ENCODE measurements at places on chromosomes 7 and 10.
A peak's percentile ranks its signal among the peaks of the same experiment; 100 is the strongest.

- no peaks in the 10 kb centered on the region for H3K4me1 ChIP-seq
- no peak overlapping the region for H3K27ac ChIP-seq
- no peaks in the 10 kb centered on the region for H3K36me3 ChIP-seq
- no peak overlapping the region for H3K4me3 ChIP-seq
- H3K27me3 ChIP-seq = no peaks in the 10 kb centered on the region
- no peak for DNase-seq
Observed at GRCh38 chr7:69732203-69732602, 133.9 kb downstream of the AUTS2 start.

DNA sequence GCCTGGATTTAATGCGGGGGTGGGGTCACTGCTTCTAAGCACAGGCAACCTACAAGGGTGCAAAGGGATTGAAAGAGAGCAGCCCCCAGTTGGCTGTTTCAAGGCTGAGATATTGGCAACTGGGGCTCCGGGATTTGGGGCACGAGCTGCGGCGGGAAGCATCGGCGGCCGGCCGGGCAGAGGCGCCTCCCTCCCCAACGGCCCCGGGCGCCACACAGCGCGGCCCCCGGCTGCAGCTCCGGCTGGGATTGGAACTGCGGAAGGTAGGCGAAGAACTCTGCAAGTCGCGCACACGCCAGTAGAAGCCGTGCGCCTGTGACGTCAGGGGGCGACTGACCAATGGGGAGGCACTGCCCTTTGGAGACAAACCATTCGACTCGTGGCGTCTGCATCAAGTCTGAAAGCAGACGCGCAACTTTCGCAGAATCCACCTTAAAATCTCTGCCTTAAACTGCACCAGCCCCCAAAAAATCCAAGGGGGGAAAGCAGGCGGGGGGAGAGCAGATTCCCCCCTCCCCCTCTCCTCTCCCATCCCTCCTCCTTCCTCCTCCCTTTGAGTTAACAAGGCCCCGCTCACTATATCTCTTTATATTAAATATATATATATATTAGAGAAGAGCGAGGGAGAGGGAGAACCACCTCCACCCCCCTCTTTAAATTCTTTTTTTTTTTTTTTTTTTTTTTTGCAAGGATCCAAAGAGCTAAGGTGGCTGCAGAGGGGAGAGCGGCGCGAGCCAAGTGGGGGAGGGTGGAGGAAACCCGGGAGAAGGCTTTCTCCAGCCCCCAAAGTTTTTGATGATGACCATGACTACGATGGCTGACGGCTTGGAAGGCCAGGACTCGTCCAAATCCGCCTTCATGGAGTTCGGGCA, at the start of gene DLX6:
Gene DLX6, plus strand, starts transcription at position 371 of the 872 bp plus-strand sequence. Its CDS starts 425 bp downstream, at position 796.
- peaks cover 4% of the 10 kb centered on the region for H3K36me3 ChIP-seq
- H3K27me3 ChIP-seq = peaks cover 96% of the 10 kb centered on the region
- peak within 1 kb of the TSS; percentile 58 for H3K27ac ChIP-seq
- peaks cover 12% of the 10 kb centered on the region for H3K4me1 ChIP-seq
- peak within 1 kb of the TSS; percentile 51 for H3K4me3 ChIP-seq

DNA sequence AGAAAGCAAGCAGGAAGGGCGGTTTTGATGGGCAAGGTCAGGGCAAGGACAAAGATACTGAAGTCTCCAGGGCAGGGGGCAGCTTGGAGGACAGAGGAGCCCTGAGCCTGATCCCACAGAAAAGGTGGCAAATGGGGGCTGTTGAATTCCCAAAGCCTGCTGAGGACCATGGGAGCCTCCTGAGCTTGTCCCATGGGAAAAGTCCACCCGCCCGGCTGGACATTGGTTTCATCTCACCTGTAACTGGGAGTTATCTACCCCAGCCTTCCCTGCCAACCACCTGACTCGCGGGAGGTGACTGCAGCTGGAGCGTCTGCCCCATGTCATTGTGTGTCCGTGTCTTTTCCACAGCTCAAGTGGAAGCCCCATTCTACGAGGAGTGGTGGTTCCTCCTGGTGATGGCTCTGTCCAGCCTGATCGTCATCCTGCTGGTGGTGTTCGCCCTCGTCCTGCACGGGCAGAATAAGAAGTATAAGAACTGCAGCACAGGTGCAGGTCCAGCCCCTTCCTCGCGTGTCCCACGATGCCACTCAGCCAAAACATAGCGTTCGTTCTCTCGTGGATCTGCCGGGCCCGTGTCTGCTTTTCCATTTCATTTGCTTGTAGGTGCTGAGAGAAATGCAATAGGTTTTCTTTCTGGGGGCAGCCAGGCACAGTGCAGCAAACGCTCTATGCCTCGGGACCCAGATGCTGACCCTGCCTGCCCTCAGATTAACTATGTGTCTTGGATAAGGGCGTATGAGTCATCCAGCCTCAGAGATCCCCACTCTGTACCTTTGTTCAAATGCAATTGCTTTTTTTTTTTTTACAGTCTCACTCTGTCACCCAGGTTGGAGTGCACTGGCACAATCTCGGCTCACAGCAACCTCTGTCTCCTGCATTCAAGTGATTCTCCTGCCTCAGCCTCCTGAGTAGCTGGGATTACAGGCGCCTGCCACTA, 444.5 kb upstream of the FOXK1 start:
- H3K36me3 ChIP-seq = no peaks in the 10 kb centered on the region
- no peak overlapping the region for H3K27ac ChIP-seq
- no peak for DNase-seq
- H3K27me3 ChIP-seq = peaks cover 4% of the 10 kb centered on the region
- peaks cover 3% of the 10 kb centered on the region for H3K4me1 ChIP-seq

- no peak overlapping the region for H3K4me3 ChIP-seq
- peaks cover 37% of the 10 kb centered on the region for H3K36me3 ChIP-seq
- no peak for DNase-seq
- H3K27me3 ChIP-seq = no peaks in the 10 kb centered on the region
Observed at GRCh38 chr7:150734254-150734653, 3.0 kb upstream of the GIMAP5 start.

DNA sequence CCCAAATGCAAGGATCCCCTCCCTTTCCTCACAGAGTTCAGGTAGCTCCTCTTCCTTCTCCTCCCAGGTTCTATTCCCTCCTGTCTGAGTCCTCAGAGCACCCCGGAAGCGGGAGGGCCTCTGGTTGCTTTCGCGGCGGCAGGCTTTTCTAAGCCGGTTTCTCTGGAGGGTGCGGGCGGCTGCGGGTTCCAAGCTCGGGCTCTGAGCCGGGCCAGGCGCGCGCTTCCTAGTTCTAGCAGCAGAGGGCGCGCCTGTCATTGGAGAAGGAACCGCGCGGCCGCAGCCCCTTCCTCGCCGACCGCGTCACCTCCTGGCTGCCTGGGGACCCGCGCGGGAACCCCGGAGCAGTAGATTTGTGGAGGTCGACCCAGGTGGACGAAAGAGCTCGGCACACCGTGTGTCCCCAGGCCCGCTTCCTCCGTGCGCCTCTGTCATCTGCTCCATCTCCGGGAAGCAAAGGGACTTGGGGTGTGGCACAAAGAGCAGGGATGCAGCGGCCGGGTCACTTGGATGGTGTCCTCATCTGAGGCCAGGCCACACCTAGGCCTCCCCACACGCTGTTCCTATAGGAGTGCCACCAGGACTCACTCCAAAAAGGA, 389.0 kb upstream of the PODXL start:
- H3K4me3 ChIP-seq = no peak overlapping the region
- DNase-seq = peak; percentile 61
- no peak overlapping the region for H3K27ac ChIP-seq
- no peaks in the 10 kb centered on the region for H3K4me1 ChIP-seq
- no peaks in the 10 kb centered on the region for H3K36me3 ChIP-seq

DNA sequence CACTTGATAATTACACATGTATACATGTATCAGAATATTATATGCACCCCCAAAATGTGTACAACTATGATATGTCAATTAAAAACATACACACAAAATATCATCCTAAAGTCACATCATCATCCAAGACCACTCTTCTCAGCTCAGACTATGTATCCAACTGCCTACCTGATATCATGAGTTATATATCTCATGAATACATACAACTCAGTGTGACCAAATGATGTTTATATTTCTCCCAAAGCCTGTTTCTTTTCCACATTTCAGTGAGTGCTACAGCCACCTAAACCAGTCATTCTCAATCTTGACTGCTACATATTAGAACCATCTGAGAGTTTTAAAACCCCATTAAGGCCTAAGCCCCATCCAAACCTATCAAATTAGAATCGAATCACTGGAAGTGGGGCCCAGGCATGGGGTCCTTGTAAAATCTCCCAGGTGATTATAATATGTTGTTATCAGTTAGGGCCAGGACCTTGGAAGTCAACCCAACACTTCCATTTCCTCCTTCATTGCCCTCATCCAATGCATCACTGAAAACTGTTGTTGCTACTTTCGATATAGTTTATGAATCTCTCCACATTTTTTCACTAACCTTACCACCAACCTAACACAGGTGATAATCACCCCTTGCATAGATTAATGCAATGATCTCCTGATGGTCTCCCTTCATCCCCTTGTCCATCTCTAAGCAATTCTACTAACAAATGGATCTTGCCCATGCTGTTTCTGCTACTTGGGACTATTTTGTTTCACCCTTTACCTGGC, 53.8 kb upstream of the ITGB8 start:
- DNase-seq = peak; percentile 21
- no peaks in the 10 kb centered on the region for H3K36me3 ChIP-seq
- H3K27me3 ChIP-seq = no peaks in the 10 kb centered on the region
- no peak overlapping the region for H3K4me3 ChIP-seq
- H3K27ac ChIP-seq = no peak overlapping the region
- no peaks in the 10 kb centered on the region for H3K4me1 ChIP-seq

DNA sequence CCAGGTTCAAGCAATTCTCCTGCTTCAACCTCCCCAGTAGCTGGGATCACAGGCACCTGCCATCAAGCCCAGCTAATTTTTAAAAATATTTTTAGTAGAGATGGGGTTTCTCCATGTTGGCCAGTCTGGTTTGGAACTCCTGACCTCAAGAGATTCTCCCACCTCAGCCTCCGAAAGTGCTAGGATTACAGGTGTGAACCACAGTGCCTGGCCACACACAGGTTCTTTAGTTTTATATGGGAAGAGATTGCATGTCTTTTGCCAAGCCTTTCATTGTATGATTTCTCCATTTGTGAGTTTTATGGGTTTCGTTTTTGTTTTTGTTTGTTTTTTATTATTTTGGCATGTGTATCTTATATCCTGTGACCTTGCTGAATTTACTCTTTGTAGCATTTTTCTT, 40.9 kb downstream of the C1GALT1 start:
- H3K4me3 ChIP-seq = no peak overlapping the region
- DNase-seq = no peak
- H3K27me3 ChIP-seq = no peaks in the 10 kb centered on the region
- H3K27ac ChIP-seq = no peak overlapping the region
- H3K36me3 ChIP-seq = peaks cover 34% of the 10 kb centered on the region

- no peak overlapping the region for H3K4me3 ChIP-seq
- no peak for DNase-seq
- H3K36me3 ChIP-seq = no peaks in the 10 kb centered on the region
- H3K4me1 ChIP-seq = no peaks in the 10 kb centered on the region
Observed at GRCh38 chr10:22821501-22821900, 106.4 kb upstream of the ARMC3 start.

DNA sequence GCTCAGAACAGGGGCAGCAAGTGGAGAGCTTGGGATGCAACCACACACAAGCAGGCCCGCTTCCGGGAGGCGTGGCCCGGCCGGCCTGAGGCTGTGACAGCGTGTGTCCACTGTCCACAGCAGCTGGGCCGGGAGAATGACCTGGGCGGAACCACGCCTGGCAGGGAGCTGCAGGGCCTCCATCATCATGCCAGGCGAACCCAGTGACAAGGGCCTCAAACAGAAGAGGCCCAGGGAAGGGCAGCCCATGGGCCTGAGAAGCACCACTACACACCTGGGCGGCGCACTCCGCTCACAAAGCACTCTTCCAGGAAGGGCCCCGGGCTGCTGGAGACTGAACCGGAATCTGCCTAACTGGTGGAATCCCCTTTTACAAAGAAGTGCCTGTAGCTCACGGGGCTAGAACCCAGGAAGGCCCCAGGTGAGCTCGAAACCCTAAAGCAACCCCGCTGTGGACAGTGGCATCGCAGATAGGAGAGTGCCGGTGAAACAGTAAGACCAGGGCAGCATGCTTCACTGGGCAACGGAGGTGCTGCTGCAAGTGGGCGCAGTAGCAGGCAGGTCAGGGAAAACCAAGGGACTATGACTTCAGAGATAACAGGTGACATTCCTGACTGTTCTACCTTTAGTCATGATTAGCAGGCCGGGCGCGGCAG, 66.0 kb downstream of the MAD1L1 start:
- no peaks in the 10 kb centered on the region for H3K4me1 ChIP-seq
- no peak overlapping the region for H3K4me3 ChIP-seq
- H3K27me3 ChIP-seq = no peaks in the 10 kb centered on the region
- H3K36me3 ChIP-seq = no peaks in the 10 kb centered on the region

DNA sequence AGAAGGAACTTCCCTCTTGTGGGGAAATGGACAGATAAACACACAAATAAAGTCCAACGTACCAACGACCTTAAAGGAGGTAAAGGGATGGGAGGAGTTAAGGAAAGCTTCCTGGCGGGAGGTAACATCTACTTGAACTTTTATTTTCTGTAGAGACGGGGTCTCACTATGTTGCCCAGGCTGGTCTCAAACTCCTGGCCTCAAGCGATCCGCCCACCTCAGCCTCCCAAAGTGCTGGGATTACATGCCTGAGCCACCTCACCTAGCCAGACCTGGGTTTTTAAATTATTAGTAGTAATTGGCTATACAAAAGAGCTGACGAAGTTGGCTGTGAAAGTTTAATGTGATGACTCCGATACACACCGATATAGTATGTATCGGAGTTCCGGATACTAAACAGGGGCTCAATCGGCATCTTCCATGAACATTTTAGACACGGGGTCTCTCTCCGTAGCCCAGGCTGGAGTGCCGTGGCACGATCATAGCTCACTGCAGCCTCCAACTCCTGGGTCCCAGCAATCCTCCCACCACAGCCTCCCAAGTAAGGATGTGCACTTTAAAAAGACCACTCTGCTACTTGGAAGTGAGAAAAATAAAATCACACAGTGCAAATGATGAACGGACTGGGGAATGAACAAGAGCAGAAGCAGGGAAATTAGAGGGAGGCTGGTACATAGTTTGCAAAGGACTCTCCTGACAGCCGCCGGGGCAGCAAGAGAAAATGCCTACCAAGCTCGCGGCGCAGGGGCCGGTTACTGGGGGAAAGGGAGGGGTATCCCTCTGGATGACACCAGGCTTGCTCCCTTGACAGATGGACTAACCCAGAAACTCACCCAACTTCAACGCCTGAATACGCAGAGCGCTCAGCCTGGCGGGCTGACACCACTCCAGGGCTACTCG, 1.0 kb downstream of the BCL7B start:
- H3K36me3 ChIP-seq = peaks cover 18% of the 10 kb centered on the region
- H3K4me1 ChIP-seq = peaks cover 33% of the 10 kb centered on the region
- peaks cover 15% of the 10 kb centered on the region for H3K27me3 ChIP-seq
- peak overlapping the region; percentile 96 for H3K4me3 ChIP-seq
- no peak for DNase-seq
- peak overlapping the region; percentile 90 for H3K27ac ChIP-seq

- H3K27ac ChIP-seq = no peak overlapping the region
- H3K27me3 ChIP-seq = no peaks in the 10 kb centered on the region
- no peak for DNase-seq
- no peaks in the 10 kb centered on the region for H3K4me1 ChIP-seq
- H3K4me3 ChIP-seq = no peak overlapping the region
- no peaks in the 10 kb centered on the region for H3K36me3 ChIP-seq
Observed at GRCh38 chr7:117800841-117801240, 72.4 kb downstream of the CTTNBP2 start.
